ENCODE measurements at places on chromosomes 7 and 10.
A peak's percentile ranks its signal among the peaks of the same experiment; 100 is the strongest.

GRCh38 chr7:1447551-1448244 lies 11.6 kb downstream of the MICALL2 start:
- DNase-seq, result no peak

- DNase-seq, result no peak
Measured at GRCh38 chr10:67100951-67101350, 175.1 kb downstream of the LRRTM3 start.

GRCh38 chr7:93378131-93378760 lies 146.1 kb downstream of the VPS50 start:
- DNase-seq, result no peak

GRCh38 chr10:127081851-127082345 lies 114.5 kb downstream of the INSYN2A start:
- no peak for DNase-seq

GRCh38 chr10:35329520-35329919 lies 6.8 kb upstream of the CCNY start:
- DNase-seq, result no peak

- DNase-seq, result peak; percentile 46
Measured at GRCh38 chr7:42014625-42015618, 222.1 kb downstream of the GLI3 start.
